Dermis blood vessel endothelial cell (primary cell): ENCODE measurements at places on chromosomes 11 and 22. TPM values are rescaled to one million over a fixed set of nuclear protein-coding genes. Genes with fewer than 3 reads are reported as not detected.

Gene GNAZ
- total RNA-seq: 0.37 and 0.68 TPM in 2 replicates

Gene NRGN
- total RNA-seq: 0.51 and 1.3 TPM in 2 replicates

Gene SLC22A9
- total RNA-seq: not detected in 2 replicates

Gene SC5D
- 21.6 and 40.8 TPM in 2 replicates for total RNA-seq

Gene NLRP6
- not detected in 2 replicates for total RNA-seq

Gene TRPM5
- total RNA-seq: not detected in 2 replicates

Gene STIM1
- total RNA-seq: 31.5 and 39.3 TPM in 2 replicates

Gene P2RY6
- total RNA-seq: 0.05 TPM in 1 of 2 replicates, not detected in the other

Gene ZFPL1
- 26.2 and 30.2 TPM in 2 replicates for total RNA-seq

Gene OR4A15
- not detected in 2 replicates for total RNA-seq
